ENCODE measurements at places on chromosomes 3 and 15.

GRCh38 chr3:37635251-37635650, 226.4 kb upstream of the CTDSPL start:
- DNase-seq: no peak

GRCh38 chr15:93088200-93088980, 621 bp downstream of the RGMA start:
- DNase-seq: peak; percentile 56

- DNase-seq: no peak
Measured at GRCh38 chr15:39591896-39592315, 11.0 kb downstream of the THBS1 start.

DNA sequence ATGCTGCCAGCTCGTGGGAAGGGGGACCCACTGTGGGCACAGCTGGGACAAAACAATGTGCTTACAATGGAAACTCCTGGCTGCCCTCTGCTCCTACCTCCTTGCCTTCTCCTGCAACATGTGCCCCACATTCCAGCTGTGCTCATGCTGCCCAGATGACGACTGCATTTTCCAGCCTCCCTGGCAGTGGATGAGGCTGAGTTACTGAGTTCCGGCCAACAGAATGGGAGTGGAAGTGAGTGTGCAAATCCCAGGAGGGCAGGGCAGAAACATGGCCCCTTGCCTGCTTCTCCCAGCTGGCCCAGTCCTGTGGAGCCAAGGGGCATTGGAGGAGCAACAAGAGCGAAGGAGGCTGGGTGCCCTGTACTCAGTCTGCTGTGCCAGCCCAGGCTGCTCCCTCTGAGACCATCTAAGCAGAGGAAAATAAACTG, 17.1 kb downstream of the KLF15 start:
- DNase-seq: no peak

GRCh38 chr3:71376911-71377310, 206.6 kb downstream of the FOXP1 start:
- DNase-seq: no peak

DNA sequence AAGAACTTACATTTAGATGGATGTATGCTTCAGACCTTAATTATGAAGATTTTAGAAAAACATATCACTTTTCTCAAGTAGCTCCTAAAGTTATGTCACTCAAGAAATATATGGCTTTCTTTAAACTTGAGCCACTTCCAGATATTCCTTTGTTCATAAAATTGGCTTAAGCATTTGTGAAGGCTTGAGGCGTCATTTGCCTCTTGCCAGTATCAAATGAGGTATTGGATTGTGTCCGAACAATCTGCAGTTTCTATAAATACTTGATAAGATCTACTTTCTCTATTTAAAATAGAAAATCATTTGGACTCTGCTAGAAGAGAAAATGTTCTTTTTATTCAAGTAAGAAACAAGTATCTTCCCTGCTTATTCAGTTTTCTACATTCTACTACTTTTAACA, 102.6 kb downstream of the RSL24D1 start:
- DNase-seq: no peak

GRCh38 chr3:26699553-26699952, 77.0 kb downstream of the LRRC3B start:
- no peak for DNase-seq

DNA sequence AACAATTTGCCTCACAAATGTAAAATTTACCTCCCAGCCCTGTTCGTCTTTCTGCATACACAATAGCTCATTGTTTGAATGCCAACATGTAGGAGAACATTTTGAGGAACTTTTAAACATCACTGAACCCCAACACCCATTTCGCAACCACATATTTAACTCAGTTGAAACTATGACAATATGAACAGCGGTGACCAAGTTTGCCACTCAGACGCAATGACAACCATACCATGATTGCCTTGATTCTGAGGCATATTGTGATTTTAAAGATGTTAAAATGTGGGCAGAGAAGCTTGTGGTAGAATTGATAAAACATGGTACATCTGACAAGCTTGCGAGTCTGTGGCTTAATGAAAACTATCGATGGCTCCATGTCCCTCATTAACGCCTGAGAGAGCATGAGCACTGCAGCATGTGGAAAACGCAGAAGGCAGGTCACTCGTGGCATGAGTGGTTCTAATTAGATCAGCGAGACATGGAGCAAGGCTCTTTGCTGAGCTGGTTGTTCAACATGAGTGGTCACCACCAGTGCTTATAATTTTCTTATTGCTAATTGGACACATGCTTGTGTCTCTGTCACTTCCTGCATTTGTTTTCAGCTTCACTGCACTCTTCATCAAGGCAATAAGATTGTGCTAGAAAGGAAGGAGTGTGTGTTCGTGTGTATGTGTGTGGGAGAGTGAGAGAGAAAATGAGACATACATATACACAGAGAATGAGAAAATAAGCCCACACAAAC, 116.8 kb downstream of the CHST2 start:
- DNase-seq: no peak

DNA sequence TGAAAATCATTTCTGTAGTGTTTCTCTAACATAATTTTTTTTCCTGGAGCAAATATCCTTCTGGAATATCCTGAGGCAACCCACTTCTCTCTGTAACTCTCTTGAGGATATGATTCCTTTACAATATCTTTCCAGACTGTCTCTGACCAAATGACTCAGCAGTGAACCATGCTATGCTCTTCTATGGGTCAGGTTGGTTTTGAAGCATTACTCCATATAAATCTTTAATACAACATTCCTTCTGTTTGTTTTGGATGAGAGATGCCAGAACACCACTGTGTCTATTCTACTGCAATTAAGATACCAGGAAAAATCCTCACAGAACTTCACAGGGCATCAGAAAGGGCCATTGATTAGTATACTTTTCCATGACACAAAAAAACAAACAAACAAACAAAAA, 626.4 kb upstream of the ZNF385D start:
- no peak for DNase-seq

GRCh38 chr3:9157651-9158362, 91.6 kb downstream of the SRGAP3 start:
- DNase-seq: no peak

DNA sequence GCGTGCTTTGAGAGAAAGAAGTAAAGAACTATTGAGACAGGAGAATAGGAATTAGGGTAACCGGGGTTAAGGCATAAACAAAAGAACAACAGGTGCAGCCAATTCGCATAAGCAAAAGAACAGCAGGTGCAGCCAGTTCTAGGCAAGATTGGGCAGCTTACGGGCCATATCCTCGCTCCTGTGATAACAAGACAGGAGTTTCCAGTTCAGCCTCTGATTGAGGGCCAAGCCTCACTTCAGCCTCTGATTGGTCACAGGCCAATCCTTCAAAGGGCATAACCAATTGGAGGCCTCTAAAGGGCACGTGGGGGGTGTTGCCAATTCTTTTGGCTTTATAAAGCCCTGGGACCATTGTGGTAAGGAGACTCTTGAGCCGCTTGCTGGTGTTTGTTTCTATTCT, 143.5 kb downstream of the GADL1 start:
- DNase-seq: no peak

- no peak for DNase-seq
Measured at GRCh38 chr3:12308517-12308916, 19.6 kb downstream of the PPARG start.

DNA sequence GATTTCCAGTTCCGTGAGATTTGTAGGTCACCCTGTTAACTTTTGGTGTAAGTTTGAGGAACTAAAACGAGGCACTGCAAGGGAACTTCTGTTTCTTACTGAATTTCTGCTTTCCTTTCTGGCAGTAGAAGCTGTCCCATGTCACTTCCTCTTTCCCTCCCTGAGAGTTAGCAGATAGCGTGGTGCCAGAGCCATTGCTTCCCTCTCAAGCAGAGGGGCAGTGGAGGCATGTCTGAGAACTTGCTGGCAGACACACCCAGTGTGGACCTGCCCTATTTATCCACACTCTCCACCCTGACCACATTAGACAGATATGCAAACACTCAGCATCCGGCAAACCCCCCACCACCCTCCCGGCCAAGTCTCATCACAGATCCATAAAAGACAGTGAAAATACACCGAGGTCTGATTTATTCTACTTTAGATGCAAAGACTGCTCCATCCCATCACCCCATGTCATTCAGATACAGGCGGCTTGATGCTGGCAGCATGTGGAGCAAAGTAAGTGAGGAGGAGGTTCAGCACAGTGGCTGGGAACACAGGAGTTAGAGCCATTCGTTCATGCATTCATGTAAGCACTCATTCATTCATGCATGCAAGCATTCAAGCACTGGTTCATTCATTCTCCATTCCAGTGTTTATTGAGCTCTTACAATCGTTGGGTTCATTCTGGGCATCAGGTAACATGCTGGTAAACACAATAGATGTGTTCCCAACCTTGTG, 324.7 kb downstream of the SHQ1 start:
- DNase-seq: peak; percentile 13

GRCh38 chr3:153852355-153852754, 268.8 kb upstream of the ARHGEF26 start:
- DNase-seq: no peak

DNA sequence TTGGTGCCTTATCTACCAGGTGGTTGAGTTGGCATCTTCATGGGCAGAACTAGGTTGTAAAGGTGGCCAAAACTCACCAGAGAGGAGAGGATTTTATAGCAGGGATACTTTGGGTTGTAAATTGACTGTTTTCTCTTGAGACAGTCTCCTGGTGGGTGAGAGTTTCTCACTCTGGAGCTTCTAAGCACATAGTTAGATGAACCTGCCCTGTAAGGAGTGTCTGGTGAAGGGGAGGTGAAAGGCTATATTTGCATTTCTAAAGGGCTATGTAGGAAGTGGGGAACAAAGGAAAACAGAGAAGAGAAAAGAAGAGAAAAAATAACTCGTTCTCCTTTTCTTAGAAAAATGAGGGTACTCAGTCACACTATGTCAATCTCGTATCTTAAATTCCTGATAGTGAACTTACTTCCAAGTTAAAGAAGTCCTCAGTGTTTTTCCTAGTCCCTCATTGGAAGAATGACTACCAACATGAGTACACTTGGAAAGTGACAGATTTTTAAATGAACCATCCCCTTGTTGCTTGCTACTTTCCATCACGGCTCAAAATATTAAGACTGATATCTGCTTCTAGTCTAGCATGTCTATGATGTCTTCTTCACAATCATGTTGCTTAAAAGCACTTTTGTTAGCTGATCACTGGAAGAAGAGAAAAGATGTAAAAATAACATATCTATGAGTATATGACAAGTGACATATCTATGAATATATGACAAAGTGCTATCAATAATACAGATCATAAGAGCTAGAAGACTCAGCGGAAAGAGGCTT, 113.8 kb upstream of the P2RY1 start:
- DNase-seq: no peak

DNA sequence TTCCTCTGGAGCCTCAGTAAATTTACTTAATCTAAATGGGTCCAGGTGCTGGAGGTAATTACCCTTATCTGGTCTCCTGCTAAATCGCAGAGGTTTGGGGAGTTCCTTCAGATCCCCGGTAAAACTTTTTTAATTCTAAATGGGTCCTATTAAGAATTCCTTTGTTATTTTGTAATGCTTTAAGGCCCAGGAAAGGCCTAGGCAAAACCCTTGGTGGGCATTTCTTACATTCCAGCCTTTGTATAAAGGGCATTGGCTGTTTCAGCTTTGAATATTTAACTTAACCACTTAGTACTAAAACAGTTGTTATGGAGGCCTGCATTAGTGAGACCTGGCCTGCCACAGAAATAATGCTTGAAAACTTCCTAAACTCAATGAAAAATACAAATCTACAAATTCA, 14.9 kb upstream of the ZNF662 start:
- DNase-seq: no peak

- no peak for DNase-seq
Measured at GRCh38 chr3:135263331-135263730, 468.3 kb downstream of the EPHB1 start.

All from NCI-H510A treated with DMSO at 0.1 percent for 48 hours (cell line).